ENCODE measurements at places on chromosomes 3 and 15.

DNA sequence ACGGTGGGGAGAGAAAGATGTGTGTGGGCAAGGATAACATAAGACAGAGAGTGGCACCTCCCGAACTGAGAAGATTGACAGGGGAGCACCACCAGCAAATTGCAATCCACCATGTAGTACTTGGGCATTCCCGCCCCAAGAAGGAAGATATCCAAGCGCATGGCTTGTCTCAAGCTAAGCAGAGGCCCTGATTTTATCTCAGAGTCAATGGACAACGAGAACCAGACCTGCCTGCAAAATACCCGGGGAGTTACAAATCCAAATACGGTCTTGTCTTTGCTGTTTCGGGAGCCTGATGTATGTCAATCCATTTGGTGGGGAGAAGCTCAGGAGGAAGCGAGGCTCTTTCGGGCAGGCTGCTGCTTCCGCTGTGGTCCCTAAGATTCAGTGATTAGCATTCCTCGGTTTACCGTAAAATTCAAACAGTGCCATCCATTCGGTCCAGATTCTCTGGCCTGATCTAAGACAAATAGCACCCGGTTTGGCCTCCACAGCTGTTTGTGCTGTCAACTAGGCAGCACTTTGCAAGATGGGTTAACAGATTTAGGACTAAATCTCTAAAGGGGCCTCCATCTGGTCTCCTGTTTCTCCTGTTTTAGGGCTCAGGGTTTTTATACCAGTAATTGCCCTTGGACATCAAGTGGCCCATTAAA is 97.7 kb upstream of the WNT5A start:
- no peak for DNase-seq

- no peak for DNase-seq
Measured at GRCh38 chr3:74124782-74125181, 489.7 kb downstream of the CNTN3 start.

GRCh38 chr3:63384382-63384781 is 106.3 kb downstream of the SYNPR start:
- DNase-seq: no peak

- no peak for DNase-seq
Measured at GRCh38 chr3:27509376-27509775, 25.2 kb upstream of the SLC4A7 start.

DNA sequence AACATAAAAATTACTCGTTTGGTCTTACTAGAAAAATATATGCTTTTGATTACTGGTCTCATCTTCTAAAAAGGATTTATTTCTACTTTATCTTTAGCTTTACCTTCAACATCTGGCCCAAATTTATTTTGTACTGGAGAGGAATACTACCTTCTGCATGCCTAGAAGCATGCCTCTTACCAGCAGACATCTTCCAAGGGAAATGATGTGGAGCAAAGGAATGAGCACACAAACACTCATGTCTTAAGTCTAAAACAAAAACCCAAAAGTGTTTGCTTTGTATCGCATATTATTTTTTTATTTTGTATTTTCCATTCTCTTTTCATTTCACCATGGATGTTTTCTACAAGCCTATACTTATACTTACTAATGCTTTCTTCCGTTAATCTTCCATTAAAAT is 304.6 kb upstream of the KCNMB2 start:
- no peak for DNase-seq

DNA sequence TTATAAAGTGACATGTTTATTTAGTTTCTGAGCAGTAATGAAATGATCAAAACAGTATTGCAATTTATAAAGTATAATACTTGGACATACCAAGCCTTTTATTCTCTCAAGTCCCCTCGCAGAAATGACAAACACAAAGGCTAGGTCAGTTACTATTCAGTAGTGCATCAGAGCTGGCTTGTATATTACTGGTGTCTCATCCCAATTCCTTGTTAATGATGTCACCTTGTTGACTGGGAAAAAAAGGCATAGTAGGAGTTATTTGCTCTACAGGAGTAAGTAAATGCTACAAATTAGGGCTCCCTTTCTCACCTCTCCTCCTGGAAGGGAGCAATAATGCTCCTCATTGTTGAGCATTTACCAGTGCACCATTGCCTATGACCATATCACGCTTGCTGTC is 317.6 kb downstream of the CHL1 start:
- DNase-seq: no peak

DNA sequence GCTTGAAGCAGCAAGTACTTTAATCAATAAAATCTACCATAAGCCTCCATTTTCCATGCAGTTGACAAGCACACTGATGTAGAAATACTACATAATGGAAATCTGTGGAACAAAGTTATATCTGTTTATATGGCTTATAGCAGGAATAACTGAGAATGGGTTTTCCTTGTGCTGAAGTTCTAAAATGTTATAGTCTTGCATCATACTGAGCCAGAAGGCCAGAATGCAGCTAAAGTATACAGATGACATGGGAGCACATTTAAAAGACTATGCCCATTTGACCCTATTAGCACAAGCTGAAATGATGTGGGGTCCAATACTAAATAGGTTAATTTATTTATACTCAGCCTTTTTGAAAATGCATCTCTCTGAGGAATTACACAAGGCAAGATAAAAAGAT is 25.1 kb downstream of the SLC24A5 start:
- no peak for DNase-seq

DNA sequence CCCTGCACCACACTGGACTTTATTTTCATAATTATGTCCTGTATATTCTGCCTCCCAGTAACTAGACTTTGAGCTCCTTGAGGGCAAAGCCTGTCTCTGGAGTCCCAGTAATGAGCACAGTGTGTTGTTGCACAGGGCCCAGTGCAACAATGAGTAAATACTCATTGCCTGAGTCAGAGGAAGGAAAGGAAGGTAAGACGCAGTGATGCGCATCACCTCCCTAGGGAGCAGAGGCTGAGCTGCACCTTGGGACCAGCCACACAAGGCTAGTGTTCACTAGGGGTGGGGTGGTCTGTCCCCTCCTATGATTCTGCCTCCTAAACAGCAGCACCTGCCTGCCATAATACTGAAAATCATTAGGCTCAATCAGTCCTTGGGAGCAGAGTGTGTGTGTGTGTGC is 86.6 kb upstream of the ADAMTSL3 start:
- DNase-seq: no peak

DNA sequence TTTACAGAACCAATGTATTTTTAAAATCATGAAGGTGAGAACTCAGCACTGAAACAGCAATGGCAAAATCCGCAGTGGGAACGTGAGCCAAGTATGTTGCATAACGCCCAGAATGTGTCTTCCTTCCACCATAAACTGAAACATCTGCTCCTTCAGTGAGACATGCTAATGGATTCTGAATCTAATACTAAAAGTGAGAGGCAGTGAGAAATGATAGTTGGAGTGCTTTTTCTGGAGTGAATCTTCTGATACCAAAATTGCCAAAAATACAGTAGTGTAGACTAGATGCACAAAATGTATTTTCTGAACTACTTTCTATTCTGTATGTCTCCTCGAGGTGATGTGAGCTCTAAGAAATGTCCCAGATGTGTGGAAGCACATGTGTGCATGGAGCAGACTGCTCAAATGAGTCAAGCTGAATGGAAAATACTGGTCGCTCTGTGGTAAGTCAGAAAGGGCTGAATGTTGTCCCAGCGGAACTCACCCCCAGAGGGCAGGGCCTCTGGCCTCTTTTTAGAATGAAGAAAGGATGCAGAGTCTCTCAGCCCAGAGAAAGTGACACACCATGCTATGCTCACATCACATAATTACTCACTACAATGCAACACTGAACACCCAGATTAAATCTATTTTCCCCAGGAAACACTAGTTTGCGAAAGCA is 73.0 kb downstream of the ATP10A start:
- no peak for DNase-seq

DNA sequence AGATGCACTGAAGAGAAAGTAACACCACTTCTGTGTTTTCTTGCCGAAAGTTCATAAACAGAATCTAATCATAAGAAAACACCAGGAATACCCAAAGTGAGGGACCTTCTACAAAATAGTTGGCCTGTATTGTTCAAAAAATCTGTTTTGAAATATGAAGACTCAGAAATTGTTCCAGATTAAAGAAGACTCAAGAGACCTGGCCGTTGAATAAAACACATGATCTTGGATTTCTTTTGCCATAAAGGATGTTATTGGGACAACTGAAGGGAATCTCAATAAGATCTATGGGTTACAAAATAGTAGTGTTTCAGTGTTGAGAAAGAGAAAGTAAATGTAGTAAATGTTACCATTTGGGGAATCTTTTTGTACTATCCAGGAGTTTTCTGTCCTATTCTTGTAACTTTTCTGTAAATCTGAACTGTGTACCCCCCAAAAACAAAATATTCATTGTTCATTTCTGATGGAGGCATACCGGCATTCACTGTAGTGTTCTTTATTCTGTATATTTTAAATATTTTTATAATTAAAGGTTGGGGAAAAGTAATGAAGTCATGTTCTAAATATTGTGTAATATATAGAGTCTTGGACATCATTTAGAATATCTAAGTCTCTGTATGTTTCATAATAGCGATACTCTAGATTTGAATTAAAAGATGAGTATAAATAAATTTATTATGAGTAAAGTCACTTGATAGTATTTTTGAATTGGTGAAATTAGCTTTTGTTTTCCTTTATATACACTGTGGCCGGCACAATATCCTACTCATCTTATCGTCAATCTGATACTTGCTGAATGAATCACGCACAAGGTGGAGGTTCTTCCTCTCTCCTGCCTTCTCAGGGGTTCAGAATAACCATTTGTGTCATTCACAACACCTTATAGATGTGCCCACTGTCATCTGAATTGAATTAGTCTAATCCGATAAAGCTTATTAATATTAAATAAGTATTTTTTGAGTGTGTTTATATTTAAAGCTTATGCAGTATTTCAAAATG is 66.7 kb downstream of the TRAK1 start:
- DNase-seq: no peak

- no peak for DNase-seq
Measured at GRCh38 chr15:92843814-92844213, 56.3 kb upstream of the CHD2 start.

DNA sequence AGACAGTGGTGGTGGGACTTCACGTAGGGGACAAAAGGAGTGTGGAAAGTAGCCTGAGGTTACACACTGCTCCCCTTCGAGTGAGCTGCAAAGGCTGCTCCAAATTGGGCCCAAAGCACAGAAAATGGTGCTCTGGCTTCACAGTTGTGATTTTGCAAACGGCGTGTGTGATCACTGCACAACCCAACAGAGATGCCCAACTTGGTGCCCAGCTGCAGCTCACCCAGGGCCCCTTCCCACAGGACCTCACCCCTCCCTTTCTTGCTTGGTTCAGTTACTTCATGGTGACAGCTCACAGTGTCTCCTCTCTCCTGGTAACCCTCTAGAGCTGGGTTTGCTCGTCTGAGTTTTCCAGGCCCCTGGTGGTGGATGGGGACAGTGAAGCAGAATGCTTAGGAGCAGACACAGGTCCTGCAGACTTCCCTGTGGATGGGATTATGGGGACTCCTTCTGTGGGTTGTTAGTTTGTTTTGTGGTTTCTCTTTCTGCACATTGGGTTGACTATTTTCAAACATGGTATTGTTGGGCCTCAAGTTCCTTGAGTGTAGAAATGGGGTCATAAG is 98.3 kb downstream of the TOP2B start:
- no peak for DNase-seq

- peak; percentile 78 for DNase-seq
Measured at GRCh38 chr3:166829896-166830295, 550.2 kb downstream of the ZBBX start.

DNA sequence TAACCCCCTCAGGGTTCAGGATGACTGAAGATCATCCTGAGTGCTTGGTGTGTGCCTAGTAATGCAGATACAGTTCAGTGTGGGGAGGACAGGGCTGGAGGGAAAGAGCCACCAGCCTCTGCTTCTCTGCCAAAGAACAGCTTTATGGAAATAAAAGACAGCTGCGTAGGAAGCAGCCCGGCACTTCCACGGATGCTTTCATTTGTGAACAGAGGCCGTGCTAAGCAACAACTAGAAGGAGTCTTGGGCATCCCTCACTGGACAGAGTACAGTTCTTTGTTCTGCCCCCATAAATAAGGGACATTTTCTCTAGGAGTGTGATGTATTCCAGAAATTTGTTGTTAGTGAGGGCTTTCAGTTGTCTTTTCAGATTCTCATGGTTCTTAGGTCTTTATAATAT is 194.8 kb upstream of the RGMA start:
- DNase-seq: no peak

- DNase-seq: no peak
Measured at GRCh38 chr3:28322464-28322863, 26.1 kb upstream of the ZCWPW2 start.

GRCh38 chr15:42594095-42594494 is 18.7 kb downstream of the STARD9 start:
- DNase-seq: no peak

GRCh38 chr15:79015416-79015815 is 70.6 kb upstream of the CTSH start:
- no peak for DNase-seq

DNA sequence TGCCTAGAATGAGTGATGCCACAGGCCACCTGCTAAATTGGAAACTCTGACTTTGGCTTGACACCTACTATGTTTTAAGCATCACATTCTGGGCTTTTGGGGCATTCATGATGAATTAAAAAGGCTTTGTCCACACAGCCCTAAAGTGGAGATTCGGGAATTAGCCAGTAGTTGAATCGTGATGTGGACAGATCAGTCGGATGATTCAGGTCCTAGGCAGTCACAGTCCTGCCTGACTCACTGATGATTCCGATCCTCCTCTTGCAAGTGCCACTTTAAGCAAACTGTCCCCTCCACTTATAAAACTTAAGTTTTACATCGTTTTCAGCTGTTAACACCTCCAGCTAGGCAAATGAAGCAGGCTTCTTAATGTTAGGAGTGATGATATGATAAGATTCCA is 75.3 kb downstream of the SYNPR start:
- DNase-seq: no peak

DNA sequence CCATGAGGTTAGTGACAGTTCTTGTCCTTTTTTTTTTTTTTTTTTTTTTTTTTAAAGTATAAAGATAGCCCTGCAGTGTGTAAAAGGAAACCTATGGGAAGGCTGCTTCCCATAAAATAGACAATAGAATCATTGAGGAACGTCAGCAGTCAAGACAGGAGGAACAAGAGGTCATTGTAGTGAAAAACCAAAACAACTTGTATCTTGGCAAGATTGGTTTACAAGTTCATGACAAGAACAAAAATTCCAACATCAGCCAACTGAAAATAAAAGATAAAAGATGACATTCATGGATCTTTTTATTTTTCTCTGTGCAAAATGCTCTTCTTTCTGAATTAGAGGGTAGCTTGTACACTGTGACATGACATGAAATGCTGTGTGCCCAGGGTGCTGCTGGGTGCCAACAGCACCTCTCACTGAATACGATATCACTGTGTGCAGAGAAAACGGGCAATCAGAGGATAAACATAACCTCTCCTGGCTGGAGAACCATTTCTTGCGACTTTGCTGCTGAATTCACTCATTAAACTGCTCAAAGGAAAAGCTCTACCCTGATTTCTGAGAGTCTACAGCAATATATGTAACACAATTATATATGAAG is 30.1 kb upstream of the IP6K2 start:
- no peak for DNase-seq

- peak; percentile 78 for DNase-seq
Measured at GRCh38 chr3:11671648-11672100, 28.0 kb upstream of the VGLL4 start.

DNA sequence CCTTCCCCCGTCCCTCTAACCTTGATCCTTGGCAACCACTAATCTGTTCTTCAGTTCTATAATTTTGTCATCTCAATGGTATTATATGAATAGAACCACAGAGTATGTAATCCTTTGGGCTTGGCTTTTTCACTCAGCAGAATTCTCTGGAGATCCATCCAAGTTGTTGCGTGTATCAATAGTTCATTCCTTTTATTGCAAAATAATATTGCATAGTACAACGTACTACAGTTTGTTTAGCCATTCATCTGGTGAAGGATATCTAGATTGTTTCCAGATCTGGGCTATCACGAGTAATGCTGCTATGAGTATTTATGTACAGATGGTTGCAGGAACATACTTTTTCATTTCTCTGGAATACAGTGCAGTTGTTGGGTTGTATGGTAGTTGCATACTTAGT is 76.2 kb downstream of the PLXNA1 start:
- no peak for DNase-seq

Data from PC-9 (cell line).